ENCODE measurements at places on chromosomes 13 and 19.

GRCh38 chr13:60351855-60352615 lies 45.0 kb upstream of the TDRD3 start:
- DNase-seq: no peak

DNA sequence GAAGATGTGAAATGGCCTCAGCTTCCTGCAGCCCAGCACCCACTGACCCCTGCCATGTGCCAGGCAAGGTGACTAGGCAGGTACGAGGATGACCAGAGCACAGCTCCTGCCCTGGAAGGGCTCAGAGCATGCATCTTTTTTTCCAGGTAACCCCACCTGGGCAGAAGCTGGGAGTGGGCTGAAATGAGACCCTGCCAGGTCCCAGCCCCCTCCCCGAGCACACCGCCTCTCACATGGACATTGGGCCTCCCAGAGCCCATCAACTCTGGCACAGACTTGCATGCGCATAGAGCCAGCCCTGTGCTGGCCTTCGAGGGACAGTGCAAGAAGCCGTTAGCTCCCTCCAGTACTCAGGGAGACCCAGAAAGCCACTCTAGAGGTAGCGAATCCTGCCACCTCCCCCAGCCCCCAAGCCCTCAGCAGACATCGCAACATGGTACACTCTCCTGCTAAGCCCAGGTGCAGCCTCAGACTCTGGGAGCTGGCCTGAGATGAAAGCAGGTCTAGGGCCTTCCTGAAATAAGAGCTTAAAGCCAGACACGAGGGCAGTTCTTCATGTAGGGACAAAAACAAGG lies 8.9 kb upstream of the VSTM2B start:
- DNase-seq: no peak

DNA sequence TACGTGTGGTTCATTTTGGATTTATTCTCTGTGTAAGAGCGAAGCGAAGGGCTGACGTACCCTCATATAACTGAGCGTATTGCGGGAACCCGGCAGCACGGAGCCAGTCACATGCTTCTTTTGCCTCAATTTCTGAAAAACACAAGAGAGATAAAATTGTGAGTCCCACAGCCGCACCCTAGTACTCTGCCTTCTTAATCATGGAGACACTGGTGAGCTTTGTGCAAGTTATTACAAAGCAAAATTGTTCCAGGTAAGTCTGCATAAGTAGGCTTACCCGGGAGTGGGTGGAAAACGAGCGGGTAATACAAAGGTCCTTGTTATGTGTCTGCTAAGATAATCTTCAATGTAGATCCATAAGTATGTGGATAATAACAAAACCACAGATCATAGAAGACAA lies 118.1 kb downstream of the STARD13 start:
- DNase-seq: no peak

- DNase-seq: no peak
These were observed 127.3 kb upstream of the EDNRB start for GRCh38 chr13:78045916-78046315.

DNA sequence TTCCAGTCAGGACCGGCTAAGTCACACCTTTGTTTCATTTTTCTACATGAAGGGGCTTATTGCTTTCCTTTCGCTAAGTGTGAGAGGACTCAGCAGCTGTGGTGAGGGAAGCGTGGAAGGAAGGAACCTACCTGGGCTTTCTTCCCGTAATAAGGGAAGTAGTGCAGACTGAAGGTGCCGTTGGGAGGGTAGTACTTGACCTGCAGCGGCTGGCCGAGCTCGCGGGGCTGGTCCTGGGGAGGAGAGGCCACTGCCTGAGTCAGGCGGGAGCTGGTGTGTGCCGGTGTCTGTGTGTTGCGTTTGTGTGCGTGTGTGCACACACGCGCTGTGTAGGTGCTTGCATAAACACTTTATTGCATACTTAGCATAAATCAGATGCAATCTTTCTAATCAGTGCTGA lies 7.7 kb downstream of the ATP4B start:
- no peak for DNase-seq

DNA sequence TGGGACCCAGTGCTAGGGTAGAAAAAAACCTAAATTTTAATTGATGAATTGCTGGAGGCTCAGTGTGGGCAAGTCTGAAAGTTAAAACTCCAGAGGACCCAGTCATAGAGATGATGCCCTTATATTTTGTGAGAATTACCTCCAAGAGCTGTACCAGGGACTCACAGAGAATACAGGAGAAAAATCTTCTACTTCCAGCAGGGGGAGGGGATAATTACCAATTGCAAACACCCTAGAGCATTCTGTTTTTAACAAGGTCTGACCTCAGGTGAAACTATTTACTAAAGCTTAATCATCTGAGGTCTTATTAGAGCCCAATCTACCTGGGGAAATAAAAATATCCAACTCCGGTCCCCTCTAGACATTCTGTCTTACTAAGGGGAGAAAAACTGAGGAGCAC lies 994.7 kb upstream of the MIR17HG start:
- DNase-seq: no peak

DNA sequence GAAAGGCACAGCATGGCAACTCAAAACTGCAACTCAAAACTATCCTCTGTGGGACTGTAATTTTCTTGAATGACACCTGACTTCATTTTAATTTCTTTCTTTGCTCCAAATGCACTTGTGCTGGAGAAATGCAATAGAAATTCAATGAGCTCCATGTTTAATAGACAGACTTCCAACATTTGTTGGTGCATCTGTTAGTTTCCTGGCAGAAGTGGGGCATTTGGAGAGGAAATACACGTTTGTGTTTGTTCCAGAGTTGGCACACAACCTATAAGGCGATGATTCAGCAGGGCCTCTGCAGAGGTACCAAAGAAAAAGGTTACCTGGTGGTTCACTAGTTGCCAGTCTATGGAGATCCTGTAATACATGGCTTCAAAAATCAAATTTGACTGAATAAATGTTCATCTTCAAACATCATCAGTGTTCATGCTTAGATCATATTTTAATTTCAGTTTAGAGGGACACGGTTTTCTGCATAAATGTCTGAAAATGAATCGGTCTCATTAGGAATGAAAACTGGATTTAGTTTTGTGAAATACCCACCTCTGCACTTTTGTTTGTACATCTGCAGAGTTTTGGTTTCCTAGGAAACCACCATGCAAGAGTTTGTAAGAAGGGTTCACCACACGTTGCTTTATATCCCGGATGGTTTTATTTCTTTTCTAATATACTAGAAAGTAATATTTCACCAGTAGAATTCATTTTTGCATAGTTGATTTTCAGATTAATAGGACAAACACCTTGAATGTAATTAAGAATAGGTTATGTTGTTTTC lies 21.8 kb upstream of the OBI1 start:
- DNase-seq: no peak

DNA sequence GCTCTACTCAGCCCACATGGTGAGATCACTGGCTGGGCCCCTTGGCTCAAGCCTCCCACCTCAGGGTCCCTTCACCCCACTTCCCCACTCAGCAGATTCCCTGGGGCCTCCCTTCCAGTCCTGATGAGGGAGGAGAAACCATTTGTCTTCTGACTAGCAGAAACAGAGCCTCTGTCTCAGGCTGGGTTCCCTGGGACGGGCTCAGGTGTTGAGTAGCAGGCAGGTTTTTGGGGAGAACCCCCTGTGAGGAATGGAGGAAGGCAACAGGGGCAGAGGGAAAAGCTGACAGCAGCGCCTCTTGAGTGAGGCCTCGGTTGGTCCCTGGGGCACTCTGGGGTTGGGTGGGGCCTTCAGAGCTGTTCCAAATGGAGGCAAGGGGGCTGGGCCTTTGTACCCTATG lies 452.2 kb downstream of the TSHZ3 start:
- DNase-seq: no peak

- no peak for DNase-seq
These were observed 4.3 kb downstream of the HAUS8 start for GRCh38 chr19:17070912-17071311.

GRCh38 chr13:110628477-110628793 lies 13.1 kb downstream of the NAXD start:
- no peak for DNase-seq

DNA sequence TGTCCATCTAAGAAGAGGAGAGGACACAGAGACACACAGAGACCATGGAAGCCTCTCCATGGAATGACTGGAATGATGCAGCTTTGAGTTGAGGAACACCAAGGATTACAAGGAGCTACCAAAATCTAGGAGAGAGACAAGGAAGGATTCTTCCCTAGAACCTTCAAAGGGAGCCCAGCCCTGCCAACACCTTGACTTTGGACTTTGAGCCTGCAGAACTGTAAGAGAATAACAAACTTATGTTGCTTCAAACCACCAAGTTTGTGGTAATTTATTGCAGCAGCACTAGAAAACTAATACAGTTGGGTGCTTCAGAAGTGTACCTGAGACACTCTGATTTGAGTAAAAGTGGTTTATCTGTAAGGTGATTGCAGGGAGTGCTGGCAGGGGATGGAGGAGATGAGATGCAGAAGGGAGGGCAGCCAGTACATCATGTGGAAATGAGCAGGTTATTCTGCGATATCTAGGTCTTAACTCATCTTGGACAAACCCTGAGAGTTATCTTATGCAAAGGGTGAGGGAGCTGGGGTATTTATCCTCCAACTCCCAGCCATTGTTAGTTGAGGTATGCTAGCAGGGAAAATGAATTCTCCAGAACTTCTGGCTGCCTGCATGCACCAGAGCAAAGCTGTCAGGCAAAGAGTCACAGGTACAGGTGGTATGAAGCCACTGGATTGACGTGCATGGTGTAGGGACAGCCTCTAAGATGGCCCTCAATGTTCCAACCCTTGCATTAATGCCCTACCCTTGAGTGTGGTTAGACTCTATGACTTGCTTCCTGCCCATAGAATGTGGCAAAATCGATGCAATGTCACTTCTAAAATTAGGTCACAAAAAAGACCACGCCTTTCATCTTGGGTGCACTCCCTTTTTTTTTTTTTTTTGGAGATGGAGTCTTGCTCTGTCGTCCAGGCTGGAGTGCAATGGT lies 31.3 kb upstream of the ADGRL1 start:
- DNase-seq: no peak

DNA sequence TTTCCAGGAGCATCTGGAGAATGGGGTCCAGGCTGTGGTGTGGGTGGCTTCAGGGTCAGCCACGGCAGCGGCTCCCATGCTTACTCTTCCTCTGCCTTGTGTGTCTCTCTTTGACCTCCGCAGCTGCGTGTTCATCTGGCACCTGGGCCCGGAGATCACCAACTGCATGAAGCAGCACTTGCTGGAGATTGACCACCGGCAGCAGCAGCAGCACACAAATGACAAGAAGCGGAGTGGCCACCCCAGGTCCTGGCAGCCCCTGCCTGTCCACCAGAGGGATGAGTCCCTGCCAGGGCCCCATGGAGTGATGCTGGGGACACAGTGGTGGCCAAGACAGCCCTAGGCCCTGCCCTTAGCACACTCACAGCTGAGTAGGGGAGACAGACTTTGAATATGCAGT lies 18.4 kb upstream of the OVOL3 start:
- DNase-seq: no peak

DNA sequence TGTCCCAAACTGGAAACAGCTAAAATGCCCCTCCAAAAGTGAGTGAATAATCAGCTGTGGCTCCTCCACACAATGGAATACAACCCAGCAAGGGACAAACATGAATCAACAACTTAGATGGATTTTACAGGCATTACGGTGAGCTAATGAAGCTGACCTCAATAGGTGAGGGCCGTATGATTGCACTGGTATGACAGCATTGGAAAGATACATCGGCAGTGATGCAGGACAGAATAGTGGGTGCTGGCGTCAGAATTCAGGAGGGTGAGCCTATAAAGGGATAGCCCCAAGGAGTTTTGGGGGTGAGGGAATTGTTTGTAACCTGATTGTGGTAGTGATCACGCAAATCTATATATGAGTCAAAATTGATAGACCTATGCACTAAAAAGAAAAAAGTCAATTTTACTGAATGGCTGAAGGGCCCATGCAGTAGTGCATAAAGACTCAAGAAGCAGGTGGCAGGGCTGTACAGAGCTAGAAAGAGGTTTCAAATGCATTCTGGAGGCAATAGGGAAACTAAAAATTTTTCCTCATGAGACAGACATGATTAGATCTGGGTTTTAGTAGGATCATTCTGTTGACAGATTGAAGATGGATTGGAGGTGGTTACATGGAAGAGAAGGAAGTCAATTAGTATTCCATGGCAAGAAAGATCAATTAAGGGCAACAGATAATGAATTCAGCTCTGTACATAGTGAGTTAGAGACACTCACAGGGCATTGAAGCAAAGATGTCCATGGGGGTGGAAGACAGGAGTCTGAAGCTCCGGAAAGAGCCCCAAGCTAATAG lies 90.8 kb downstream of the IRS2 start:
- no peak for DNase-seq

DNA sequence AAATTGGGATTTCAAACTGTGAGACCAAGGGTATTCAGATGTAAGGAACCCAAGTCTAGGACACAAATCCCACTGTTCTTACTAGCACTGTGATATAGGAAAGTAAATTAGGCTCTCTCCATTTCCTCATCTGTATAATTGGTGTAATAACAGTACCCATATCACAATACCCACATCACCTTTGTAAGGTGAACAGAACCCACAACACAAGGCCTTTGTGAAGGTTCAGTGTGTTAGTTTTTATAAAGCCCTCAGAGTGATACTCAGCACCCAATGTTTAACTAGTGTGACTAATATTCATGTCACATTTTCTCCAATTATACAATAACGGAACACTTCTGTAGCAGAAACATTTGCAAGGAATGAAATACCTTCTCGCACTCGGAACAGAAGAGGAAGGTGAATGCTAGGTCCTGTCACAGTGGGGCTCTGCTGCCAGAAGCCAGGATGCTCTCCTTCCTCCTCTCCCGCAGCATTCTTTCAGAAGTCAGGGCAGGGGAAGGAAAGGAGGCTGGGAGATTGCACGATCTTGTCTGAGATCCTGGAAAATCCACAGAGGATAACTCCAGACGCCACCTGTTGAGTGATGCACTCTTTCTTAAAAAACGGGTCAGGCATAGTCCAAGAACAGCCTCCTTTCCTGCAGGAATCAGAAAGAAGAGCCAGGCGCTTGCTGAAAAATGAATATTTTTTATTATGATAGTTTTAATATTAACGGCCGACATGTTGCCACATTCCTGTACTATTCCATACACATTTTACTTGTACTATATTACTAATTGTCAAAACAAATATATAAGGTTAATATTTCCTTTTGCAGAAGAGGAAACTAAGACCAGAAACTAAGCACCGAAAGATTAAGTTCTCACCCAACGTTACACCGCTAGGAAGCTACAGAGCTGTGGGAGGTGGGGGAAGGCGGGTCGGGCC lies 762 bp downstream of the ZNF45 start:
- DNase-seq: no peak

- no peak for DNase-seq
These were observed 9.6 kb downstream of the KHSRP start for GRCh38 chr19:6414793-6415590.
